Osteocyte (in vitro differentiated cells): ENCODE measurements at places on chromosomes 2 and 18.

- H3K36me3 ChIP-seq = no peaks in the 10 kb centered on the region
- H3K4me1 ChIP-seq = peaks cover 22% of the 10 kb centered on the region
- H3K27ac ChIP-seq = no peak overlapping the region
- H3K27me3 ChIP-seq = peaks cover 22% of the 10 kb centered on the region
Measured at GRCh38 chr18:76528477-76529432, 33.7 kb upstream of the ZNF516 start.

DNA sequence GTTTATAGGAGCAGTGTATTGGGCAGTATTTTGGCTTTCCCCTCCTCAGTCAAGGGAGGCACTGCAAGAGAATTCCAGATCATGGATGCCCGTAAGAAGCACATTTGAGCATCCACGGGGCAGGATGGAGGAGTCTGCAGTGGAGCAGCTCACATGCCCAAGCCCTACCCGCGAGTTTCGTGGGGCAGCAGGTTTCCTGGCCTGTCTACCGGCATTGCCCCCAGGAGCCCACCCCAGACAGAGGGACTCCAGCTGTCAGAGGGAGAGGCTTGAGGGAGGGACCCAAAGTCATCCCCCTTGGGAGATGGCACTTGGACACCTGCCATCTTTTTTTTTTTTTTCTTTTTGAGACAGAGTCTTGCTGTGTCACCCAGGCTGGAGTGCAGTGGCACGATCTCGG lies 31.3 kb downstream of the TMEM177 start:
- H3K36me3 ChIP-seq = no peaks in the 10 kb centered on the region
- H3K4me3 ChIP-seq = no peak overlapping the region
- no peak for DNase-seq
- H3K4me1 ChIP-seq = no peaks in the 10 kb centered on the region

GRCh38 chr2:215521031-215521430 lies 85.2 kb upstream of the FN1 start:
- peaks cover 21% of the 10 kb centered on the region for H3K4me1 ChIP-seq
- H3K27me3 ChIP-seq = no peaks in the 10 kb centered on the region
- H3K36me3 ChIP-seq = no peaks in the 10 kb centered on the region
- peak overlapping the region; percentile 62 for H3K27ac ChIP-seq
- H3K4me3 ChIP-seq = no peak overlapping the region

DNA sequence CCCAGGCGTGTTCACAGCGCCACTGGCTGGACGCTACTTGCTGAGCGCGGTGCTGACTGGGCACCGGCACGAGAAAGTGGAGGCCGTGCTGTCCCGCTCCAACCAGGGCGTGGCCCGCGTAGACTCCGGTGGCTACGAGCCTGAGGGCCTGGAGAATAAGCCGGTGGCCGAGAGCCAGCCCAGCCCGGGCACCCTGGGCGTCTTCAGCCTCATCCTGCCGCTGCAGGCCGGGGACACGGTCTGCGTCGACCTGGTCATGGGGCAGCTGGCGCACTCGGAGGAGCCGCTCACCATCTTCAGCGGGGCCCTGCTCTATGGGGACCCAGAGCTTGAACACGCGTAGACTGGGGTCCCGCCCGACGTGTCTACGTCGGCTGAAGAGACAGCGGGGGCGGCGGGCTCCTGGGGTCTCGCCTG lies 891 bp upstream of the KHK start:
- H3K27ac ChIP-seq = peak overlapping the region; percentile 80
- peaks cover 4% of the 10 kb centered on the region for H3K36me3 ChIP-seq
- peaks cover 26% of the 10 kb centered on the region for H3K4me1 ChIP-seq
- no peak for DNase-seq

DNA sequence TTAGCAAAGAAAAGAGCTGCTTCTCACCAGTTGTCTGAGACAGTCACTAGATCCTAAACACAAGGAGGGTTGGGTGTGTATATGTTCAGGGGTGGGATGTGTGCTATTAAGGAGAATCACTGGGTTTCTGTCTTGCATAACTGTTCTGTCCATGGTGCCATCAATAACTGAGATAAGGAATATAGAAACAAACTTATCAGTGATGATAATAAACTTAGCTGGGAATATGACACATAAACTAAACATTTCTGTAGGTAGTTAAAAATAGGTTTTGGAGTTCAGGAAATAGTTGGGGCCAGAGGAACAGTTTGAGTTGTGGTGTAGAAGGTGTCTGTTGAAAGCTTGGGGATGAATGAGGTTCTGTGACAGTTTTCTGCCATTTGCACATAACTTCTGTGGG lies 17.4 kb downstream of the NAPG start:
- no peaks in the 10 kb centered on the region for H3K27me3 ChIP-seq
- no peak for DNase-seq
- no peak overlapping the region for H3K4me3 ChIP-seq
- H3K4me1 ChIP-seq = peaks cover 5% of the 10 kb centered on the region

GRCh38 chr2:160812830-160813505 lies 319.4 kb upstream of the RBMS1 start:
- no peak overlapping the region for H3K4me3 ChIP-seq
- H3K27ac ChIP-seq = no peak overlapping the region
- H3K4me1 ChIP-seq = no peaks in the 10 kb centered on the region
